ENCODE measurements at places on chromosomes 5 and 9.

DNA sequence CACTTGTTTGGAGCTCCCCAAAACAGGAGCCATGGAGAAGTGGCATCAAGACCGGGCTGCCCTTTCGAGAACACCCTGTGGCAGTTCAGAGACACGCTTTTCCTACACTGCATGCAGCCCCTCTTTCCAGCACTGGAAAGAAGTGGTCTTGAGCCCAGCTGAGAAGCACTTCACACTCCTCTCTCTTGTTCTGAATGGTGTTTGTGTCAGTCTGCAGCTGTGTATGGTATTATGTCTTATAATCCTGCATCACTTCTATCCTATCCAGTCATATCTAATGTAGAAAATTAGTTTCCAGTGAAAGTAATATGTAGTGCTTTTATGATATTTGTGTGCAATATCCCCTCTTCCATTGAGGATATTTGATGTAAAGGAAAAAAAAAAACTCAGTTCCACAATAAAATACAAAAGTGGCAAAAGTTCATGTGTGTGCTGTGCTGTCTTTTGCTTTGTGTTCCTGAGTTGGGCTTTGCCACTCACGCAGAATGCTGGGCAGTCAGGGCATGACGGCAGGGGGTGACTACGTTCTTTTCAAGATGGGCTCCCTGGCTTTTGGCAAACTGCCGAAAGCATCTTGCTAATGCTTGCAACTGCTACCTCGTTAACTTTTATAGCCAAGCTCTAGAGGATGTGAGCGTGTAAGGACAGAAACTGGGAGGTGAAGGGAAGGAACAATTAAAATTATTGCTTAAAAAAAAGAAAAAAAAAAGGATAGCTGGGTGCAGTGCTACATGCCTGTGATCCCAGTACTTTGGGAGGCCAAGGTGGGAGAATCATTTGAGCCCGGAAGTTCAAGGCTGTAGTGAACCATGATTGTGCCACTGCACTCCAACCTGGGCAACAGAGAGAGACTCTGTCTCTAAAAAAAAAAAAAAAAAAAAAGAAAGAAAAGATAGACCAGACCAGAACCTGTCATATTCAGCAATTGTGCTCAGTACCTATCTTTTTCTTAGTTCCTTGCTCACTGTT is 102.2 kb downstream of the MAP1B start:
- DNase-seq = peak; percentile 29

DNA sequence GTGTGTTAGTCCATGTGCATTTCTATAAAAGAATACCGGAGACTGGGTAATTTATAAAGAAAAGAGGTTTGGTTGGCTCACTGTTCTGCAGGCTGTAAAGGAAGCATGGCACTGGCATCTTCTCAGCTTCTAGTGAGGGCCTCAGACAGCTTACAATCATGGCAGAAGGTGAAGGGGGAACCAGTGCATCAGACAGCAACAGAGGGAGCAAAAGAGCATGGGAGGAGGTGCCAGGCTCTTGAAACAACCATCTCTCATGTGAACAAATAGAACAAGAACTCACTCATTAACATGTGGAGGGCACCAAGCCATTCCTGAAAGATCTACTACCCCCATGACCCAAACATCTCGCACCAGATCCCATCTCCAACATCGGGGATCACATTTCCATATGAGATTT is 89.2 kb upstream of the IL33 start:
- DNase-seq = no peak

GRCh38 chr5:32020271-32020670 is 153.8 kb downstream of the GOLPH3 start:
- DNase-seq = no peak

DNA sequence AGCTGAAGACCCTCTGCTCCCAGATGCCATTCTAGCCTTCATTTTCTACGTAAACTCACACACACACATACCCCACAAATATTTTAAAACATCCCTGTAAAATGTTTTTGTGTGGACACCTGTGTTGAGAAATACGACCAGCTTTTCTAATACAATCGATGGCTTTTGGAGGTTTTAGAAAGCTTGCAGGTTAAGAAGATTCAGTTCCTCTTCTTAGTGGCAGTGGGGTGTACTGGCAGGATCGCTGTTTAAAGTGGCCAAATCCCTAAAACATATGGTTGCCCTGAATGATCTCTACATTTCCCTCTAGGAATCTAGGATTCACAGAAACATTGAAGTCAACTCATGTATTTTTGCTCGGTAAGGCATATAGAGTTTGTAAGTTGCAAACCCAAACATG is 236.3 kb downstream of the NSG2 start:
- no peak for DNase-seq

DNA sequence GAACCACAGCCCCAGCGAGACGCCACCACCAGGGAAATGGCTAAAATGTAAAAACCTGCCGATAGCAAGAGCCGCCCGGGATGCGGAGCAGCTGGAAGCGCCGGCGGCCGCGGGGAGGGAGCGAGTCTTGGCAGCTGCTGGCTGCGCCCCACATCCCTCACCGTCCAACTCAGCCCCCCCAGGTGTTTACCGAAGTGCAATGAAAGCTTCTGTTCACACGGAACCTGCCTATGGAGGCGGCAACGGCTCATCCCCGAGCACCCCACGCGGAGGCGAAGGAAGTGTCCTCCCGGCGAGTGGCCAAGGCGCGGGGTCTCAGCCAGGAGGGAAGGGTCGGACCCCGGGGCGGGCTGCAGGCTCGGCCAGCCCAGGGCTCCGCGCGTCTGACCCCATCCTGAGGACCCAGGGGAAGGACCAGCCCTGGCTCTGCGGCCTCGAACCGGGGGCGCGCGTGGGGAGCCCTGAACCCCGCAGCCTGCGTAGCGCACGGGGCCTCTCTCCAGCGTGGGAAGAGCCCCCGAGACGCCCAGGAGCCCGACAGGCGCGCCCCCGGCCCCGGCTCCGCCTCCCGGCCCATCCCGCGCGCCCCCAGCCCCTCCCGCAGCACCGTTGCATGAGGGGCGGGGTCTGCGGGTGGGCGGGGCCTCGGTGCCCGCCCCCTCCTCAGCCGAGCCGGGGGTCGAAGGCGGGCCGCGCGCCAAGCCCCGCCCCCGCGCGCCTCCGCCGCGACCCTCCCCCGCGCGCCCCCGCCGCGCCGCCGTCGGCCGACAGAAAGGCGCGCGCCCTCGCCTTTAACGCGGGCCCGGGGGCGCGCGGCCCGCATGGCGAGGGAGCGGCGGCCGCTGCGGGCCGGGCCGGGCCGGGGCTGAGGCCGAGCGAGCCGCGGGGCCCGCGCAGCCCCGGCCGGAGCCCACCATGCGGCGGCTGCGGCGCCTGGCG is at the start of gene DIPK1B:
TSS of gene DIPK1B (plus strand) at position 822 of the 939 bp plus-strand sequence. CDS start at position 916, 94 bp downstream.
- no peak for DNase-seq

DNA sequence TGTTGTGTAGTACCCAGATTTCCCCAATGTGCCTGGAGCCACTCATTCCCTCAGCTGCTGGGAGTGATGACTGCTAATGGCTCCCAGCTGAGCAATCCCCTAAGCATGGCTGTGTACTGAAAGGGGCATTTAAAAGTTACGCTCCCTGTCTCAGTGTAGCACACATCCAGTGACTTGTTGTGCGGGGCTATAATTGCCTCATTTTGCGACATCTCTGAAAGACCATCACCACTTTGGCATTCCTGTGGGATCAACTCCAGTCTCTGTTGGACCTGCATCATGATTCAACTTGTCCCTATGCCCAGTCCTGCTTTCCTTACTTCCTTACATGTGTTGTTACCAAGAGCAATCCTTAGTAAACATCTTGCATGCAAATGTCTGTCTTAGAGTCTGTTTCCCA is 201.2 kb upstream of the MPDZ start:
- no peak for DNase-seq

DNA sequence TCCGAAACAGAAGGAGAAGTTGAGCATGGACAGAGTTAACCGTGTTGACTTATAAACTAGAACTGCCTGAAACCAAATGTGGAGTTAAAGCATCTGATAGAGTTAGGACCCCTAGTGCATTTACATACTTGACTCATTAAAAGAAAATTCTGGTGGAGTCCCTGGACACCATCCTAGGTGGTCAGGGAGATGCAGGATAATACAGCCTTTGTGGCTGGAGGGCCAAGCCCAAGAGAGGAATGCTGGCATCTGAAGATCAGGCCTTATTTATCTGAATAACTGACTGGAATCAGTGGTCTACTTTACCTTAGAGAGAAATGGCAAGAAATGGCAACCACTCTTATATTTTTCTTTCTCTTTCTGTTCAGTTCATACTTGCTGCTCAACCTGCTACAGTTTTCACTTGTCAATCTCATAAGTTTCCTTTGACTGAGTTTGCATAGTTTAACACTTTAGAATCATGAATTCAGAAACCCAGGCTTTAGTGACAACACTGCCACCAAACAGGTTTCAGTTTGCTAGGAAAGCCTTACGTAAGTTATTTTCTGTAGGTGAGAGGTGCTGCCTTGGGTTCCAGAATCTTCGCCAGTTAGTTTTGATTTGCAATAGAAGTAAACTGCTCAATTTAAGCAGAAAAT is 10.2 kb downstream of the CMYA5 start:
- DNase-seq = peak; percentile 5

DNA sequence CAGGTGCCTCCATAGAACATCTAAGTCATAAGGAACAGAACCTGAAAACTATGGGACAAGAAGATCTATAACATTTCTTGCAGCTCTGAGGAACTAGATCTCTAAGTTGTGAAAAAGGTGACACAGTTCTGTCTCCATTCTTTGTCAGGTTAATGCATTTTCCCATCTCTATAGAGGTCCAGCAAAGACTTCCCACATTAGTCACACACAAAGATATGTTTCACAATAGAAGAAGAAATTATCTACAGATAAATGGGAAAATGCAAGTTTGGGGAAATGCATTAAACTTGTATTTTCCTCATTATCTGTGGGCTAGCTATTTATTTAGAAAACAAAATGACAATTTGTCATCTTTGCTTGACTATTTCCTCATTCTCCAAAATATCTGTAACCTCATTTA is 458.6 kb upstream of the PAPPA start:
- no peak for DNase-seq

- DNase-seq = no peak
Observed at GRCh38 chr5:176535101-176535663, 2.0 kb downstream of the RNF44 start.

DNA sequence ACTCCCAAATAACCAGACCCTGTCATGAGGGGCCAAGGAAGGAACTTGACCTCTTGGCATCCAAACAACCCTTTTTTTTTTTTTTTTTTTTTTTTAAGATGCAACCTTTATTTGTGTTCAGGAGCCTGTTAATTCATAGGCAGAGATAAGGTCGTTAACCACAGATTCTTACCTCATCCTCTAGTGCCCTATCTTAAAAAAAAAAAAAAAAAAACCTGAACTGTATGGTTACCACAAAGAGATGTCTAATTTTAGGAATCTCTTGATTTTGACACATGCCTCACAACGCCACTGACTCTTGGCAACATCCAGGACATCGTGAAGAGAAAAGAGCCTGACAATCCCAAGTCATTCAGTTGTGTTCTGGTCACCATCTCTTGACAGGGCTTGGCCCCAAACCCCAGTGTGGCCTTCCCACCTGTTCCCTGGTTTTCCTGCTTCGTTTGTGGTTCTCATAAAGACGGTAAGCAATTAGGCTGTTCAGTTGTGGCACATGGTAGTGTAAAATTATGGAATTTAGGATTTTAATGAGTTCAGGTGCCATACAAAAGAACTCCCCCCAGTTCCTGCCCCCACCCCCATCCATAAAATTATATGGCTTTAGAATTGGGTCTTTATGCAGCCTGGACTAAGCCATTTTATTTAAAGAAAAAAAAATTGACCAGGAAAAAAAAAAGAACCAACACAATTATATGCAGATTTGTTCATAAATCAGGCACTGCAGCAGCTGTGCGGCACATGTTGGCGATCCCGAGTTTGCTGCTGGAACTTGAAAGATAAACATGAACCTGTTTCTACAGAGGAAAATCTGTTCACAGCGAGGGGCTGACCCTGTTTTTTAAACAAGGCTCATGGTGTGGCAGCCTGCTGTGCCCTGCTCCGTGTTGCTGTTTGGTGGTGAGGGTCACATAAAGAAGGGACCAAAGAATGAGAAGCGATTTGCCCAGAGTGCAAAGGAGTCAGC is 267.8 kb upstream of the CLINT1 start:
- DNase-seq = no peak

DNA sequence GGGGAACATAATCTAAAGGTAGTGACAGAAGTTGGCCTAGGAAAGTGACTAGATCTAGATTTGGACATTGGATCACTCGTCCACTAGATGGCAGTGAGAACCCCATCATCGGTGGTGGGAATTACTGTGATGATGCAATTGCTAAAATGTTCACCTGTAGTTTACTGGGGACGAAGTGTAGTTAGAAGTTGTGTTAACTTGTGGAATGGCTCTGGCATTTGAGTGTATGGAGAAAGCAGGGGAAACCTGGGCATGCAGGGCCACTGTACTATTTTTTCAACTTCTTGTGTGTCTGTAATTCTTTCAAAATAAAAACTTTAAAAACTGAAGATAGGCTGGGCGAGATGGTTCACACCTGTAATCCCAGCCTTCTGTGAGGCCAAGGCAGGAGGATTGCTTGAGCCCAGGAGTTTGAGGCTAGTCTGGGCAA is 75.5 kb downstream of the PHAX start:
- peak; percentile 8 for DNase-seq
